SK-N-DZ (cell line): ENCODE measurements at places on chromosomes 5 and 9.
A peak's percentile ranks its signal among the peaks of the same experiment; 100 is the strongest.

- DNase-seq, result no peak
These were observed 10.5 kb upstream of the EPB41L4B start for GRCh38 chr9:109331353-109331752.

DNA sequence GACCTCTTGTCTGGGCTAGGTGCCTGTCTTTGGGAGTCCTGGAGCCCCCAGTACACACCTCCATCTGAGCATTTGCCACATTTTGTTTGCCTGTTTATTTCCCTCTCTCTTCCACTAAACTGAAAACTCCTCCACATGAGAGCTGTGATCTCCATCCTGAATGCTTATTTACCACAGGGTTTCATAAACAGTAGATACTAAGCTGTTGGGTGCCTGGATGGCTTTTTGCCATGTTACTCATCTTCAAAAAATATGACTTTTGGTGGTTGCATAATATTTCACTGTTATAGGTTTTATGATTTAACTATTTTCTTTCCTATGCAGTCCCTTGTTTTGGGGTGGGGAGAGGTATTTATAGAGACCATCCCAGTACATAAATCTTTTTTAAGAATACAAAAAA is 99.6 kb downstream of the APBA1 start:
- no peak for DNase-seq

- no peak for DNase-seq
These were observed 116.0 kb downstream of the PSD2 start for GRCh38 chr5:139911425-139912120.

GRCh38 chr5:139745800-139746690 is 49.6 kb upstream of the PSD2 start:
- peak; percentile 88 for DNase-seq

DNA sequence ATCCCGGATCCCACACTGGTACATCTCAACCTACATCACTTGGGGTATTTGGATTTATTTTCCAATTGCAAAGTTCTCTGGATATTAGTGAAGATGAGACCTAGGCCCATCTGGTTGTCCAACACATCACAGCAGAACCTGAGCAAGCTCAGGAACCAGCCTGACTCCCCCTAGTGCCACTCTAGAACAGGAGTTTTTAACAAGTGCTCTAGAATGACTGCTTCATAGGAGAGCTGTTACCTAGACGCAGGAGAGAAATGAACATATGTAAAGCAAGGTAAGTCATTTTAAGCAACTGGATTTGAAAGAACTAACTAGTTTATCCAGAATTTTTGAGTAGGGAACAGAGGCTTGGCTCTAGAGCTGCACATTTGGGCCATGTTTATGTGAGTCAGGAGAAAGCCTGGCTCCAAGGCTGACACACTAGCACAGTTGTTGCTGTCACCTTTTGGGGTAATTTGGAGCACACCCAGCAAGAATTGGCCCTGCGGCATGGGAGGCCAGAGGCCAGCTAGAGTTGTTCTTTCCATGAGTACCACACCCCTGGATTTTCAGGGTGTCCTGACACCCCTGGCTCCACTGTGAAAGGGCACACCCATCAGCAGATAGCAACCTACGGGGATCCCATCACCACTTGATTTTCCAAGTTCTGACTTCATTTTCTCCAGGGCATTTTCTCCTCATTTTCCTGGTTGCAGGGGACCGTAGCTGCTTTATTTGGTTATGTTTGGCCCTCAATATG is 110.9 kb upstream of the LPAR1 start:
- no peak for DNase-seq

- no peak for DNase-seq
These were observed 60.8 kb downstream of the PDE4D start for GRCh38 chr5:59832577-59833301.

GRCh38 chr9:36677611-36678010 is 104.9 kb downstream of the MELK start:
- no peak for DNase-seq
